Breast epithelium (tissue), 4 donors: ENCODE measurements at places on chromosomes 16 and 17.
A peak's percentile ranks its signal among the peaks of the same experiment; 100 is the strongest.

DNA sequence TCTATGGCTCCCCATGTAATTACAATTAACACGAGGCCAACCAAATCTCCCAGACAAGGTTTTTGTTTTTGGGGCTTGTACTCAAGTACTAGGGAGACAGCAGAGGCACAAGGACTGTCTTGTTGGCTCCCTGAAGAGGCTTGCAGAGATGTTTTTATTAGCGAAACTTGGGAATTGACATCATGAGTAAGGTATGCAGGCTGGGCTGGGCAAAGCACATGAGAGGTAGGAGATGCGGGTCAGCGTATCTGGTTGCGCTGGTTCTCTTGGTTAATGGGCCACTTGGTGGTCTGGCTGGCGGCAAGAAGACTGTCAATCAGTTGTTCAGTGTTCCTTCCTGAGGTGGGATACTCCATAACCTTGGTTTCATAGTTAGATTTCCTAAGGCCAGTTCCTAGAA is 28.9 kb downstream of the LCMT1 start:
- DNase-seq, result no peak

- DNase-seq, result no peak
Observed at GRCh38 chr17:219696-220095, 38.2 kb upstream of the DOC2B start.

DNA sequence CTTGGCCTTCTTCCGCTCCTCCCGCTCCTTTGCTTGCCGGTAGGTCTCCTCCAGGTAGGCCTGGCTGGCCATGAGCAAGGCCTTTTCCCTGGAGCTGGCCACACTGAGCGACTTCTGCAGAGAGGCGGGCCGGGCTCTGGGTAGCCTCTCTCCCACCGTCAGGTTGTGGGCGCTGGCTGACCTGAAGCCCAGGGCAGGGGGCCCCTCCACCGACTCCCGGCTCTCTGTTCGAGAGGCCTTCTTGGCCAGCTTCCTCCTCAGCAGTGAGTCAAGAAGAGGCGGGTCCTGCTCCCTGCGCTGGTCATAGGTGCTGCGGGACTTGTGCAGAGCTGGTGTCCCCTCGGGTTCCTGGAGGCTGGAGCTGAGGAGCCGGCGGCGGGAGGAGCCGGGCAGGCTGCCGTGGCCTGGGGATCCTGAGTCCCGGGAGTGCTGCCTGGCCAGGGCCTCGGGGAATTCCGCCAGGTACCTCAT is 12.8 kb downstream of the GPR179 start:
- no peak for DNase-seq

GRCh38 chr16:78955206-78955605 is 645.3 kb downstream of the MAF start:
- DNase-seq, result no peak

DNA sequence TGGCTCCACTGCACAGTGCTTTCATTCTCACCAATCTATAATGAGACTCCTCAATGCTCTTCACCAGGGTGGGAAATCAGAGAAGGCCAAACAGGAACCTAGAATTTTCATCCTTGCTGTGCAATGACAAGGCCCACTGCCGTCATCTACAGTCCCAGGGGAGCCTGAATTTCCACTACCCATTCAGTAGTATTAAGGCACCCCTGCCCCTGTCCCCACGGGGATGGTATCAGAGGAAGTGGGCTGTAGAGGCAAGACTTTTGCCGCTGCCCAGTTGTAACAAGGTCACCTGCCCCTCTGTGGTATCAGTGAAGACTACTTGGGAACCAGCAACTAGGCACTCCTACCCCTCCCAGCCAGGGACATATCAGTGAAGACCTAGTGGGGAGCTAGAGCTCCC is 104.5 kb downstream of the C16orf78 start:
- DNase-seq, result no peak

- DNase-seq, result no peak
Observed at GRCh38 chr17:79435962-79436361, 174.9 kb downstream of the RBFOX3 start.

DNA sequence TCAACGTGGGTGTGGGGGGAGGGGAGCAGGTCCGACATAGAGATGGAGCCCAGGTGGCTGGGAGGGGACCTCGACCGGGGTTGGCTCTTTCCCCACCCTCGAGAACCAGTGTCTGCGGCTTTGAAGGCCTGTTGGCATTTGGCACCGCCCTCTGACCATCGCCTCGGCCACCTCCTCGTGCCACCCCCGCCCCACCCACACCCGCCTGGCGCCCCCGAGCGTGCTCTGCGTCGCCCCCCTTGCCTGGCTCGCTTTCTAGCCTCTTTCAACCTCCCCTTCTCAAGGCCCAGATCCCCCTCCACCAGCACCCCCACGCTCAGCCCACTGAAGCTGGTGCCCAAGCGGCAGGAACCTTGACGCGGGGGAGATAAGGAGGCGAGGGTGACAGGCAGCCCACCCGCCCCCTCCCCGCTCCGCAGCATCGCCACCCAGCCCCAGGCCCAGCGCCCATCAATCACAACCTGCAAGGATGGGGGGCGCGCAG is 619 bp downstream of the CACNB1 start:
- no peak for DNase-seq

- no peak for DNase-seq
Observed at GRCh38 chr16:1785846-1786170, 3.0 kb downstream of the NUBP2 start.

- DNase-seq, result no peak
Observed at GRCh38 chr17:73831699-73832098, 187.5 kb upstream of the SDK2 start.

DNA sequence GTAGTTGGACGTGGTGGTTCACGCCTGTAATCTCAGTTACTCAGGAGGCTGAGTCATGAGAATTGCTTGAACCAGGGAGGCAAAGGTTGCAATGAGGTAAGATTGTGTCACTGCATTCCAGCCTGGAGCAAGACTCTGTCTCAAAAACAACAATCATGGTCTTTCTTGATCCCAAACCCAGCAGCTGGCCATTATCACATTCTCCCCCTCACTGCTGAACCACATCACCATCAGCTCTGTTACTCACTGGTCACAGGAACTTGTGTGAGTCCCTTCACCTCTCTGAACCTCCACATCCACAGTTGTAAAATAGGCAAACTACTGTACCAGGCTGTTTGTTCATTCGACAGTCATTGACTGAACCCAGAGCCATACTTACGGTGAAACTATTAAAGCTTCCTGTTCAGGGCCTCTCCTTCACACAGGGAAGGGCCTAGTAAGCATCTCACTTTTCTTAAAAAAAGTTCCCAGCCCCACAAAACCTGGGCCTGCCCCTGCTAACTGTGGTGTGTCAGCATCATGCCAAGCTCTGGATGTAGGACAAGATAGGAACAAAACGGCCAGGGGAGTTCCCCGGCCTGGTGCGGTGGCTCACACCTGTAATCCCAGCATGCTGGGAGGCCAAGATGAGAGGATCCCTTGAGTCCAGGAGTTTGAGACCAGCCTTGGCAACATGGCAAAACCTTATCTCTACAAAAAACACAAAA is 104.7 kb downstream of the COPRS start:
- DNase-seq, result no peak

DNA sequence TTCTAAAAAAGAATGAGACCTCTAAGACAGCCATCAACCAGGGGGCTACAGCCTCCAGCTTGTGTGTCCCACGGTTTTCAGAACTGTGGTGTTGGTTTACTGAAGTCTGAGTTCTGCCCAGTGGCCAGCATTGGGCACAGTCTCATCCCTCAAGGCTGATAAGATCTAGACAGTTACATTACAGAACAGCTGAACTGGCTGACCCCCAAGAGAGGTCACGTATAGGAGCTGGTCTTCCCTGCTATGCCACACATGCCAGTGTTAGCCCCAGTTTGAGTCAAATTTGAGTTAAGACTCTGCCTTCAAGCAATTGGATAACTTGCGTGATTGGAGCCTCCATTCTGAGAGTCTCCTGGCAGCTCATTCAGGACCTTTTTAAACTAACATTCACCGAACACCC is 14.8 kb upstream of the NUP93 start:
- DNase-seq, result no peak

DNA sequence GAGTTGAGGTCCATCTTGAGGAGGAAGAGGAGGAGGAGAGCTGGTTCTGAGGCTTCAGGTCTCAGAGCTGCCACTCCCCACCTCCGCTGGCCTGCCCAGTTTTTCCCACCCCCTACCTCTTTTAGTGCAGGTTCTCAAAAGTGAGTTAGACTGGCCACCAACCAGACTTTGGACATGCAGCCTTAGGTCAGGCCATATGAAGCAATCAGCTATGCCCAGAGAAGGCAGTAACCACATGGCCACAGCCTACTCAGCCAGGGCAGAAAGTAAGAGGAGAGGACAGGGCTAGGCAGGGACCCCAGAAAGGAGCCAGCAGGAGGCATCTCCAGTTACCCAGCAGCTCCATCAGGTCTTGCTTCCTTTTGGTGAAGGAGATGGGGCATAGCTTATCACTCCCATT is 9.0 kb downstream of the MYO15A start:
- DNase-seq, result no peak

GRCh38 chr17:53032861-53033271 is 789.9 kb upstream of the KIF2B start:
- no peak for DNase-seq

- DNase-seq, result peak; percentile 47
Observed at GRCh38 chr17:63433746-63434591, 12.1 kb downstream of the CYB561 start.

DNA sequence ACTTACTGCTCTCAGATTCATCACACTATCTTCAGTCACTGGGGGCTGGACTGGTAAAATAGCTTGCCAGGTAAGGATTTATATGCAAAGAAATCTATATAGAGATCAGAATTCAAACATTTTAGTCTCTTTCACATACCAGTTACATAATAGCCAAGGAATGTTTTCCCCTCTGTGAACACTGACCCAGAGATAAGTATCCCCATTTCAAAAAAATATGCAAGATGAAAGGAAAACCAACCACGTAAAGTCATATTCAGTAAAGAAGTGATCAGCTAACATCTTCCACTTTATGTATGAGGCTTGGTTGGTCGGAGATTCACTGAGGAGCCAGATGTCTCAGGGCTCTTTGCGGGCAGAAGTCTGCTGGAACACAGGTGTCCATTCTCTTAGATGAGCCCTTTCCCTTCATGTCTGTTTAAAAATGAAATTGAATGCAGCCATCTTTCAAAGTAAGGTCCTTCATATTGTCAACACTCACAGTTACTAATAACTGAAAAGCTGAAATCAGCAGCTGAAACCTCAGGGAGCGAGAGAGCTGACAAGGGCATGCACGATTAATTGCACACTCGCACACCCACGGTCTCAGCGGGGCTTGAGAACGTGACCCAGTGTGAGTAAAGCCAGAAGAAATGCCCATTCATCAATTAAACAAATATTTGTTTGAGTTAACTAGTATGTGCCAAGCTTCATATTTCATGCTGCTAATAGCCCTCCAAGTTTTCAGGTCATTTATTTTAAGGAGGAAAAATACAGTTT is 161.2 kb downstream of the MRTFB start:
- no peak for DNase-seq

- DNase-seq, result no peak
Observed at GRCh38 chr17:74687886-74688285, 24.8 kb downstream of the CD300LF start.

DNA sequence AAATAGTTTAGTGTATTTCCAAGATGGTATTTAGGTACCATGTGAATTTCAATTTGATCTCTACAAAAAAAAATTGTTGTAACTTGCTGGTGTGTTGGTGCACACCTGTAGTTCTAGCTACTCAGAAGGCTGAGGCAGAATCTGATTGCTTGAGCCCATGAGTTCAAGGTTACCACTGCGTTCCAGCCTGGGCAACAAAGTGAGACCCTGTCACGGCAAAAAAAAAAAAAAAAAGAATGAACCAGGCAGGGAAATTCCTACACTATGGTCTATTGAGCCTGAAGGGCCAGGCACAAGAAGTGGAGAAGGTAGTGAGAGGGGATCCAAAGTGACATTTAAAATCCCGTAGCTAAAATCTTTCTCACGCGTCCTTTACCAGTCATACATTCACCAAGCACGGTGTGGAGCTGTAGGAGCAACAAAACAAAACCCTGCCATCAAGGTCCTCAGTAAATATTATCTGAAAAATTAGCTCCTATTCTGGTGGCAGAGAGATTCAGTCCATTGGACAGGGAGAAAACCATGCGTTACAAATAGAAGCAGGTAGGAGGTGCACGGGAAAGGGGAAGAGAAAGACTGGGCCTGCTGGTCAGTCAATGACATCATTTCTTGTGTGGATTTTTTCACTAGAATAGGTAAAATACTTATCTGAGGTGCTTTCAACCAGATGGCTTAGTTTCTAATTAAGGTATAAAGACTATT is 27.3 kb downstream of the TXNDC11 start:
- no peak for DNase-seq

GRCh38 chr17:35373984-35374765 is 754 bp upstream of the SLFN11 start:
- DNase-seq, result no peak

DNA sequence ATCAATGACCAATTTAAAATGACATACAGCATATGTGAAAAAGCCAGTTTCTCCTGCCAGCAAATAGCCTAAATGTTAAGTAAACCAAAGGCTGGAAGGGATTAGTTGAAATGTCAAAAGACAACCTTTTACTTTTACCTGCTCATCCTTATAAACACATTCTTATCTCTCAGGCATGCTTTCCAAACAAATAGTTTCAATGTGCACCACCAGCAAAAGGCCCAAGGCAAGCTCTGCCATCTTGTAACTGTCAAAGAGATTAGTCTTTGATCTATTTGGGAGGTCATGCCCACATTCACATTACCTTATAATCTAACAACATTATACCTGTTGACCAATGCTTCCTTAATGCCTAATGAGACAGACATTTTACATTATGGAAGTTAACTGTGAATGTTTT is 132.2 kb upstream of the NACA2 start:
- DNase-seq, result no peak

DNA sequence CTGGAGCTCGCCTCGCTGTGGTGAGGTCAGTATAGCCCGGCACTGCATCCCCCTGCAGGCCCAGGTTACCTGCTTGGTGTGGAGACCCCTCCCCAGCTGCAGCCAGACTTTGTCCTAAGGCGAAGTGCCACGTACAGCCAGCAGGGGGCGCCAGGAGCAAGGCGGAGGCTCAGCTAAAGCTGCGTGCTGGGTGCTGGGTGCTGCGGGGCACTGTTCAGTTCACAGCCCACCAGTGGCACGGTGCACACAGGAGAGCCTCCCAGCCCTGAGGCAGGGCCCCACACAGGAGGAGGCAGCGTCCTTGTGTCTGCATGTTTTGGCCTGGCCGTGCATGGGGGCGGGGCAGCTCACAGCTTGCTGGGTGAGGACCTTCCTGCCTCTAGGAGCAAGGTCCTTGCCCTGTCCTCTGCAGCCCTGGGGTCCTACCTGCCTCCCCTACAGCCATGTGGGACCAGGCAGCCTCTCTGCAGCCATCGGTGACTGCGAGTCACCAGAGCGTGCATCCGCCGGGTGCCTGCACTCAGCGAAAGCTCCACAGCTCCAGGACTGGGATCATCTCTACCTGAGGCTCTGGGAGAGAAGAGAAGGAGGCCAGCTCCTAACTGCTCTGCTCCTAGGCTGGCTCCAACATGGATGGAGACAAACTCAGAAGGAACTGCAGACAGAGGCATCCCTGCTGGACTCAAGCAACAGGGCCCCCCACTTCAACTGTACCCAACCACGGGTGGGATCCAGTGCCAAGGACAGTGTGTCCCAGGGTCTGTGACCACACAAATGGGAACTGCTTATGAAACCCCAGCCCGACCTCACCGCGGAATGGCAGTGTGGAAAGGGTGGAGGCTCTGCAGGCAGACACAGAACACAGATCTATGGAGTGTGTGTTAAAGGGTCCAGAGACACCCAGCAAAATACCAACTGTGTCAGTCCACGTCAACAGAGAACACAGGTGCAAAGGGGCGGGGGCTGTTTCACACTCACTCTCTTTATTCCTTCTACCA is 19.0 kb downstream of the SLC7A5 start:
- DNase-seq, result no peak

- no peak for DNase-seq
Observed at GRCh38 chr17:39563476-39563875, 44.2 kb downstream of the NEUROD2 start.
